ENCODE measurements at places on chromosomes 3 and 15.

- no peak for DNase-seq
Measured at GRCh38 chr3:112671930-112672715, 31.2 kb upstream of the CCDC80 start.

GRCh38 chr15:80404057-80404760, at the start of gene ARNT2:
ARNT2 (plus strand) TSS chr15:80404382; CDS start chr15:80404516, 134 bp downstream.
- DNase-seq = no peak

DNA sequence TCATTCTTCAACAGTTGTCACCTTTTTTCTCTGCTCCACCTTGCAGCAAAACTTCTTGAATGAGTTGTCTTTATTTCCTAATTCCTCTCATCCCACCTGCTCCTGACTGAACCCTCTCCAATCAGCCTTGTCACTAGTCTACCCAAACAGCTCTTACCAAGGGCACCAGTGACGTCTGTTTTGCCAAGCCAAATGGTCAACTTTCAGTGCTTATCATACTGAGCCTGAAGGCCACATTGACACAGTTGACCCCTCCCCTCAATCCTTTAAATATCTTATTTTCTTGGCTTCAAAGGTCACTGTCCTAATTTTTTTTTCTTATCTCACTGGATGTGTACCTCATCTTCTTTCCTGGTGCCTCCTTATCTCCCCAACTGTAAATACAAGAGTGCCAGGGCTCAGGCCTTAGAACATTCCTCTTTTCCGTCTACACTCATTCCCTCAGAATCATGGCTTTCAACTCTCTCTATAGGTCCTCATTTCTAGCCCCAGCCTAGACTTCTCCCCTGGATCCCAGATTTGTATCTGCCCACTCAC, 43.2 kb downstream of the CMTM8 start:
- DNase-seq = no peak

- DNase-seq = no peak
Measured at GRCh38 chr3:151918253-151919029, 45.0 kb downstream of the SUCNR1 start.

- no peak for DNase-seq
Measured at GRCh38 chr15:92605225-92605944, 50.2 kb downstream of the FAM174B start.

DNA sequence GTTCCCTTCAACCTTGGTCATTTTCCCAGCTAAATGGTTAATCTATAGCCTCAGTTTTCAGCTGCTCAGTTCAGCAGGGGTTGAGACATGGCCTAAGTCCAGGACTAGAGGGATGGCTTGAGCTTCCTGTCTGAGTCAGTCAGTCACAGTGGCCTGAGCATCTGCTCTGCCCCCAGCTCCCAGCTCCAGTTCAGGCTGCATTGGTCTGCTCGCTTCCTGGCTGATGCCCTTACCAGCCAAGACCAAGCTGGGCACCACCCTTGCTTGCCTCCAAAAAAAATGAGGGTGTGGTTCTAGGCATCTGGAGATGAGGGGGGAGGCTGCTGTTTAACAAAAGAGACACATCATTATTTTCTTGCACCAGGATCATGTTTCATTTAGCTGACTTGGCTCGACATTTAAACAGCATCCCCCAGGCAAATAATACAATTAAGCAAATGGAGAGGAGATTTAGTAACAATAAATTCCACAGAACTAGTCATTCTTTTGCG, 70.7 kb downstream of the WNT5A start:
- no peak for DNase-seq

DNA sequence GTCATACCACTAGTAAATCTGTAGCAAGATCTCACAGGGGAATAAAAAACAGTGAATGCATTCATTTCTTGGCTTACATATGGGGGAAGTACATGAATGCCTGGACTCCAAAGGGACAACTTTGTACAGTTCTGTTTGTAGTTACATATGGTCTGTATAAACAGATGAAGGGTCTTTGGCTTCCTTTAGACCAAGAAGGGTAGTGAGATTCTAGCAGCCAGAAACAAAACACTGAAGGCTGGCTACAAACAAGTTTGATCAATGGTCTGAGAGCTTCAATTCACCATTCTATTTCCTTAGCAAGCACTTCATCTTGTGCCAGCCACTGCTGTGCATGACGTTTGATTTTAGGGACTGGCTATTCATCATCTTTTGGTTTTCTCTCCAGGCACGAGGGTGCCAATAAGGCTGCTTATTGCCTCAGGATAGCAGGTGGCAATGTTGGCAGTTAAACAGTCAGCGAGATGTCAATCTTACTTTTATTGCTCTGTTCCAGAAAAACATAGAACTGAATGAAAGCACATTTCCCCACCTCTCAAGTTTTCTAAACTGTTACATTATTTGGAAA, 313.7 kb upstream of the COL8A1 start:
- no peak for DNase-seq

DNA sequence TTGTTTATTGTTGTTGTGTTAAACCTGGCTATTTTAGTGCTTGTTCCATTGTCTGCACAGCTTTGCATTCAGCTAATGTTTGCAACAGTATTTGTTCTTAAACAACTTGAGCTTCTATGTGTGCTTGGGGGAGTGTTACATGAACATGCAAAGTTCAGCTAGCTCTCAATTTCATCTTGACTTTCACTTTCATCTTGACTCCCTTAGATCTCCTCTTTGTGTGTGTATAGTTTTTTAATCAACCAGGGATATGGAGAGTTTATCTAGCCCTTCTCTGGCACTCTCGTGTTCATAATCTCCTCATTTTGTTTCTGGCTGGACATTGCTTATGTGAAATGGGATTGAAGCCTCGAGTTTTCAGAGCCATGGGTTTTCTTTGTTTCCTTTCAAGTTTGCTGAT, 212.4 kb upstream of the ZBTB20 start:
- DNase-seq = no peak

DNA sequence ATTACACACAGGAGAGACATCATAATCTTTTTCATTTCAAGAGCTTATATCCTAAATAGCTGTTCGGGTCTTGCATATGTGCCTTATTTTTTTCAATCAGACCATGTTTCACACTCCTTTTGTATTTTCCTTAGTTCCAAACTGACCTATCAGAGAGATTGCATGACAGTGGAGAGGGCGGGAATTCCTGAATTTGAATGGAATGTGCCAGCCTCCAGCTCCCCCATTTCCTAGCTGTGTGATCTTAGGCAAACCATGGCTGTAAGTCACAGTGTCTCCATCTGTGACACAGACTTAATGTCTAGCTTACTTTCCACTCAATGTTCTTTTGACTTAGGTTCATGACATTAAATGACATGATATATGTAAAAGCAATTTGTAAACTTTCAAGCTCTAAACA, 62.0 kb upstream of the CSTA start:
- no peak for DNase-seq

DNA sequence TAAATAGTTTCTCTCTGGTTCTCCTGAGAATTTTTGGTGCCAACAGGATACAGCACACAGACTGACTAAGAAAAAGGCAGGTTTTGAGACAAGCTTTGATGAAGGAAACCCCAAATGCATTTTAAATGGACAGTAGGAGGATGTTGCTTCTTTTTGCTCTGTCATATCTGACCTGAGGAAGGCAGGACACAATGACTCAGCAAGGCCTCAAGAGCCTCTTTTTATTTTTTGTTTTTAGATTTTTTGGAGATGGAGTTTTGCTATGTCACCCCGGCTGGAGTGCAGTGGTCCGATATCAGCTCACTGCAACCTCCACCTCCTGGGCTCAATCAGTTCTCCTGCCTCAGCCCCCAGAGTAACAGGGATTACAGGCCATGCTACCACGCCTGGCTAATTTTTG, 16.9 kb upstream of the KNG1 start:
- no peak for DNase-seq

GRCh38 chr15:32869776-32870175, 152.0 kb downstream of the GREM1 start:
- no peak for DNase-seq

GRCh38 chr3:120177707-120178306, 83.6 kb upstream of the GSK3B start:
- no peak for DNase-seq

- no peak for DNase-seq
Measured at GRCh38 chr3:42758126-42758525, 14.9 kb downstream of the CCDC13 start.

DNA sequence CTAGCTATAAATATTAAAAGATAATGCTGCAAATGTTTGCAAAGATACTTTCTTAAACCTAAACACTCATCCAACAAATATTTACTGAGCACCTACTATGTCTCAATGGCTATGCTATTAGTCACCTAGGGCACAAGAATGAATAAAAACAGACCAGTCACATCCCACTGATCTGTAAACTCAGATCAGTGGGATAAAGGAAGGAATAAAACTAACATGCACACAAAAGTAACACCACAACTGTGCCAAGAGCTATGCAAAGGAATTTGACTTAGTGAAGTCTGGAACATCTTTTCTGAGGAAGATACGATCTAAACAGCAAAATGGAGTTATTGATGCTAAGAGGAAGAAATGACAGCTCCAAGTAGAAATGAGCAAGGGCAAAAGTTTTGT, 56.6 kb downstream of the CBLB start:
- DNase-seq = no peak

DNA sequence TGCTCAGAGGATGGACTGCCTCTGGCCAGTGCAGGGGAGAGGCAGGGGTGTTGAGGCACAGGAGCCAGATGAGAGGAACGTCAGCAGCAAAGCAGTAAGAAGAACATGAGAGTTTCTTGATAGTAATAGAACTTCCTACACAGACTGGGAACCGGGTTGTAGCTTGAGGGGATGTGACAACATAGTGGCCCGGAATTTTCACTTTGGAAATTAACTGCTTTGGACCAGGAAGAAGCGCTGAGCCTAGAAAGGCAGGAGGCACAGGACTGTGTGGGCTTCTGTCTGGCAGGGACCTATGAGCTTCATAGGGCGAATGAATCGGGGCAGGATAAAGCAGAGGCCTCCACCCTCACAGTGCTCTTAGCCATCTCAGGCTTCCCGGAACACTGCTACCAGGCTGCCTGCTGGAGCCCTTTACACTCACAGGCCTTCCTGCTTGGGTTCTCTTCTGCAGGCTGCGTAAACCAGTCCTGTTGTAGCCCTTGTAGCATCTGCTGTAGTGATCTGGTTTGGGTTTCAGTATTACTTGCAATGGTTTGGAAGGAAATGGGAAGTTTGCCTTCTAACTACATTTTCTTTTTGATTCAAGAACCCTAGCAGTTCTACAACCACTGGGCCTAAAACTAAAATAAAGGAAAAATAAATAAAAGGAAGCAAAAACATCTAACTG, 3.3 kb upstream of the ADPGK start:
- no peak for DNase-seq

DNA sequence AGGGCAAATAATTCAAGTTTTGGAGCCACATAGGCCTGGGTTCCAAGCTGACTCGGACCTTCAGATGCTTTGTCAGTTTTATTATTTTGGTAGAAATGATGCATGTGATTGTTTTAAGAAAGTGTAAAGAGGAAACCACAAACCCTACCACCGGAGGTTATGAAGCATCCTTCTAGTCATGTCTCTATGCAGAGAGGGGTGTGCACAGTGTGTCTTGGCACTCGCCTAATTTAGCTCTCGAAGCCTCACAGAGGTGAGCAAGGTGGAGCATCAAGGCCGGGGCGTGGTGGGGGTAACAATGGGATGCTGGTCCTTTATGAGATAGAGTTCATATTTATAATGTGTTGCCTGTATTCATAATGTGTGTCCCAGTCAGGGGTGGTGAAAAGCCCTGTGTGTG, 63.7 kb upstream of the SMAD6 start:
- DNase-seq = no peak

DNA sequence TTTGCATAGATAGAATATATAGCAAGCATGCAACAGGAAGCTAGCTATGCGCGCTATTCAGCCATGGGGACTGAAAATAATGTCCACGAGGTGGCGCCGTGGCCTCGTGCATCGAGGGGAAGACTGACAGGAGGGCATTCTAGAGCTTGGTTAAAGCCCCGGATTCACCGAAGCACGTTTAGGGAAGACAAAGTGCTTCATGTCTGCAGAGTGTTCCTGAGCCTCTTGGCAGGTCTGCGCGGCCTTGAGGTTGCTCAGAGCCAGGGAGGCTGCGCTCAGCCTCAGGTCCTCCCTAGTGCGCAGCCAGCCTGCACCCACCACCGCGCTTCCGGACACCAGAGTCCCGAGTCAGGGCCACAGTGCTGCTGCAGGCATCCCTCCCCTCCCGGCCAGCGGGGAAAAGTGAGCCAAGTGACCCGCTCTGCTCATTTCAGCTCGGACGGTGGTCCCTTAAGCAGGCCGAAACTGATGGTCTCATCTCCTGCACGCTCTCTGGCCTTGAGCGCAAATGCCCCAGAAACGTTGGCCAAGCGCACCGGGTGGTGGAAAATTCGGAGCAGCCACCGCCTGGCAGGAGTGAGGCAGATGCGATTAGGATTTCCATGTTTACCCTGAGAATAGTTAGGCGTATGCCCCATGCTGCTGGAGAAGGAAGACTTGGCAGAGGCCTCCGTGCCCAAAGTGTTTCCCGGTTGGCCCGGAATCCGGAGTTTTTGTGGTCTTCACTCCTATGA, 24.8 kb downstream of the GABRA5 start:
- no peak for DNase-seq

DNA sequence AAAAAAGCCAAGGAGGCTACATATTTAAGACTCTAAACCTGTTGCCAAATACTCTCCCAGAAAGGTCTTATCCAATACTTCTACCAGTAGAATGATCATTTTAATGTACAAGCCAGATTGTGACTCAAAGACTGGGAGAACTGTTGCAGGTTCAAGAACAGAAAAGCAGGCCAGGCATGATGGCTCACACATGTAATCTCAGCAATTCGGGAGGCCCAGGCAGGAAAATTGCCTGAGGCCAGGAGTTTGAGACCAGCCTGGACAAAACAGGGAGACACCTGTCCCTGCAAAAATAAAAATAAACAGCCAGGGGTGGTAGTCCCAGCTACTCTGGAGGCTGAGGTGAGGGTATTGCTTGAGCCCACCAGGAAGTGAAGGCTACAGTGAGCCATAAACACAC, 17.8 kb upstream of the THUMPD3 start:
- DNase-seq = no peak

DNA sequence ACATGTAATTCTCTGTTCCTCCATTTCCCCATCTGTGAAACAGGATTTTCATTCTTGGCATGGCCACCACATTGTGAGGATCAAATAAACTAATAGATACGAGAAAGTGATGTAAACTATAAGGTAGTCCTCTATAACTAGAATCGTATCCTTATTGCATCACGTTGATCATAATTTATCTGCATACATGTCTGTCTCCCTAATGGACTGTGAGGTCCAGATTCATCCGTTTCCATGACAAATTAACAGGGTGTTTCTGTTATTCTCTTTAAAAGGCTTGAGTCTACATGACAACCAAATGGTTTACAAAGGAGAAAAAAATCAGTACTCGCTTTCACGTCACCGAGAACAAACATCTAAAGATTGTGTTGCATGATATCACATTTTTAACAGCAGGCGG, 53.0 kb downstream of the SST start:
- no peak for DNase-seq

Measured in stimulated activated CD8-positive, alpha-beta memory T cell treated with anti-CD3 and anti-CD28 coated beads, Interleukin-7, amount 100 ng/mL, for 1 hour (primary cell).